Stimulated activated CD8-positive, alpha-beta memory T cell treated with anti-CD3 and anti-CD28 coated beads, Interleukin-4, amount 100 ng/mL, for 1 hour (primary cell): ENCODE measurements at places on chromosomes 2 and 18.

DNA sequence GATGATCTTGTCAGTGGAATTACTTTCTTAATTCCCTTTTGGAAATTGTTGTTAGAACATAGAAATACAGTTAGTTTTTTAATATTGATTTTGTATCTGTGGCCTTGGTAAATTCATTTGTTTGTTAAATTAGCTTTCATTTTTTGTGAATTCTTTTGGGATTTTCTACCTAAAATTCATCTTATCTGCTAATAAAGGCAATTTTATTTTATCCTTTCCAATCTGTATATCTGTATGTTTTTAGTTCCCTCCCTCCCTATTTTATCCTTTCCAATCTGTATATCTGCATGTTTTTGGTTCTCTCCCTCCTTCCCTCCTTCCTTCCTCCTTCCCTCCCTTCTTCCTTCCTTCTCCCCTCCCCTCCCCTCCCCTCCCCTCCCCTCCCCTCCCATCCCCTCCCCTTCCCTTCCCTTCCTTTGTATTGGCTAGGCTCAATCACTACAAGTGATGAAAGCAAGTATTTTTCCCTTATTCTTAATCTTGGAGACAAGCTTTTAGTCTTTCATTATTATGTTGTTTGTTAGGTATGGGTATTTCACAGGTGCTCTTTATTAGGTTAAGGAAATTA lies 244.4 kb downstream of the ALK start:
- no peak for DNase-seq

- DNase-seq = no peak
Observed at GRCh38 chr2:203710952-203711351, 4.5 kb downstream of the CD28 start.

DNA sequence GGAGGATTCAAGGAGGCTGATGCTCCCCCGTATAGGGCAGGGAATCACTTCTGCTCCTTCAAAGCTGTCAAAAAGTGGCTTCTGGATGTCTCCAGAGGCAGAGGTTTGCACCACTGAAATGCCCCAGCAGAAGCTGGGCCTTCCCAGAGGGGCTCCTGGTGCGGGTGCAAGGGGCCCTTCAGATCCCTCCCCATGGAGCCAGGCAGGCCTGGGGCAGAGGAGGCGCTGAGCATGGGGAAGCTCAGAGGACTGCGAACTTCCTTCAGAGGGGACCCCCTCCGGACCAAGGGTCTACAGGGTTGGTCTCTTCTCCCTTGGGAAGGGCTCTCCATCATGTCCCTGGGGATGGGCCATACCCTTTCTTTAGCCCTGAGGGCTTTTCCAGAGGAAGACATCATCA lies 341.2 kb downstream of the DYSF start:
- DNase-seq = no peak

DNA sequence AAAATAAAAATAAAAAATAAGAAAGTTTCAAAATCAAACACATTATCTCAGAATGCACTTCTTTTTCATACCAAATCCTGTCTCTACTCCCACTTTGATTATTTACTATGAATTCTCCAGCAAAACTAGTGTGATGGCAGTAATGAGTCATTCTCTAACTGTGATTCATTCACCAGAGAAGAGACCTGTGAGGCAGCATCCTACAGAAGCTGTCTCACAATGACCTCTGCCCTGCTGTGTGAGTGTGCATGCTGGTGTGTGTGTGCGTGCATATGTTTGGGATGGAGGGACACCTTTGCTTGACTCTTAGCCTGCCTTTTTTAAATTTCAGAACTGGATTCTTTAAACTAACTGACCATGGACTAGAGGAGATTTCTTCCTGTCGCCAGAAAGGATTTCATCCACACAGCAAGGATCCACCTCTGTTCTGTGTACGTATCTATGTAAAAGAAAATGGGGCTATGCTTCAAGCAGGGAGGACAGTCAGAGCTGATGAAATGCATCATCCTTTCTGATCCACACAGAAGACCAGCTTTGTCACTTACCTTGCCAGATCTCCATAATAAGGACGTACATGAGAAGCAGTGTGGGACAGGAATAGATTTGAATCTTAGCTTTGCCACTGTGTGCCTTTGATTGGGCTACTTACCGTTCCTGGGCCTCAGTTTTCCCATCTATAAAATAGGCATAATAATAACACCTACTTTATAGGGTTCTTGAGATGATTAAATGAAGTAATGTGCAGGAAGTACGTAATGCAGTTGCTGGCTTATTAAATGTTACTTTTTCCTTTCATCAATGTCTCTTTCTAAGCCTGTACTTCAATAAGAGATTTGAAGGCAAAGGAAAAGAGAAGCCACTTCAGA lies 31.2 kb downstream of the STAMBP start:
- no peak for DNase-seq

GRCh38 chr2:233829193-233830110 lies 24.9 kb downstream of the HJURP start:
- DNase-seq = no peak

DNA sequence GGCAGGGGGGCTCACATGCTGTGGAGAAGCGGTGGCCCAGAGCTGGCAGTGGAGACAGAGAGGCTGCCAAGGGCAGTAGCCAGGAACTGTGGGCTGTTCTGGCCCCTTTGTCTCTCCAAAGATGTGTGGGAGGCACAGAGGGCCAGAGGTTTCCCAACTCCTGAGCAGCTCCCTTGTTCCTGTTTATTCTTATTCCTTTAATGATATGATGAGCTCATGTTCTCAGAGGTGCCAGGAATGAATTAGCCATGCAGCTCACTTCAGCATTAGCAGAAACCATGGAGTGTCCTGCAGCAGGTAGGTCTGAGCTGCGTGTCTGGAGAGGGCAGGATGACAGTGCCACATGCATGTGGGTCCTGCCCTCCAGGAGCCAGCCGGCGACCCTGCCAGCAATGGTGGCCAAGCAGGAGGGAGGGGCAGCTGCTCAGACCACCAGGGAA lies 77.9 kb upstream of the FZD7 start:
- DNase-seq = no peak

DNA sequence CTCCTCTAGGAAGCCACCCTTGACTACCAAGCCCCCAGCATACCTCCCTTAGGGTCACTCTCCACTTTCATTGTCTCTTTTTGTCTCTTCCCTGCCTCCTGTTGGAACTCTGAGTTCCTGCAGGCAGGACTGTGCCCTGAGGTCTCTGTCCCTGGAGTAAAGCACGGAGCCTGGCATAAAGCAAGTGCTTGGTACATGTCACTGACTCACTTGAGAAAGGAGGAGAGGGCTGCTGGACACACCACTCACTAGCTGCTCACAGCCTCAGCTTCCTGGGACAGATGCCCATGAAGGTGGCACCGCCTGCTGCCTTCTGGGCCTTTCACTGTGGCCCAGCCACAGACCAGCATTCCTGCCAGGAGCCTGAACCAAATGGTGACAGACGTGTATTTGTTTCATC lies 64.4 kb downstream of the RPIA start:
- no peak for DNase-seq

GRCh38 chr18:25425024-25425423 lies 73.1 kb upstream of the ZNF521 start:
- DNase-seq = no peak

DNA sequence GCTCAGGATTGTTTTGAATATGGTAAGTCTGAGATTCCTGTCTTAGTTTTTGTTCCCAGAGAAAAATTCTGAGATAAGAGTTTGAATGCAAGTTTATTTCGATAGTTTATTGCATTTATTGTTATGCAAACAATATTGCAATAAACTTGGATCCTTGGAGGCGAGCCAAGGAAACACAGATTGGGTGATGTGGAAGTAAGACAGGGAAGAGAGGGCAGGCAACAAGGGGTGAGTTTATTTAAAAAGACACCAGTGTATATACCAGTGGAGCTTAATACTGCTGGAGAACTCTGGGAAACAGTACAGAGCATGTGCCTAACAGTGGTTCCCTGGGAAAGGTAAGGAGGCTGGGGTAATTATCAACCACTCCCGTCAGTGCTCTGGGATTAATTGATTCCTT lies 87.5 kb upstream of the NEDD4L start:
- no peak for DNase-seq

DNA sequence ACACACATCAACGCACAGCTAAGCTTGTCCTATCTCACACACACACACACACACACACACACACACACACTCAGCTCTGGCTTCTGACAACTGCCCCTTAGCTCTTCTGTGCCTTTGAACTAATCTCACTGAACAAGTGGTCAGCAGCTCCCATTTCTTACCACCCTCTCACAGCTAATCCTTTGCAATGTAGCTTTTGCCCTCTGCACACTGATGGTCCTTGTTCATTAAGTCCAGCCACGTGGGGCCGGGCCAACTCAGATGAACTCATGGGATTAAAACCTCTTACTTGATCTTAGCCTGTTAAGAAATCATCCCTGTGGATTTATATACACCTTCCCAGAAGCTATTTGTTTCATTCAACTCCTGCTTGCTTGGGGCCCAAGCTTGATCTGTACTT lies 36.6 kb downstream of the DPYSL5 start:
- no peak for DNase-seq

GRCh38 chr2:129936334-129936934 lies 43.0 kb upstream of the RAB6C start:
- DNase-seq = no peak

GRCh38 chr2:64832936-64833335 lies 156.3 kb upstream of the SLC1A4 start:
- DNase-seq = no peak

- no peak for DNase-seq
Observed at GRCh38 chr18:63960891-63961290, 9.0 kb upstream of the SERPINB8 start.

DNA sequence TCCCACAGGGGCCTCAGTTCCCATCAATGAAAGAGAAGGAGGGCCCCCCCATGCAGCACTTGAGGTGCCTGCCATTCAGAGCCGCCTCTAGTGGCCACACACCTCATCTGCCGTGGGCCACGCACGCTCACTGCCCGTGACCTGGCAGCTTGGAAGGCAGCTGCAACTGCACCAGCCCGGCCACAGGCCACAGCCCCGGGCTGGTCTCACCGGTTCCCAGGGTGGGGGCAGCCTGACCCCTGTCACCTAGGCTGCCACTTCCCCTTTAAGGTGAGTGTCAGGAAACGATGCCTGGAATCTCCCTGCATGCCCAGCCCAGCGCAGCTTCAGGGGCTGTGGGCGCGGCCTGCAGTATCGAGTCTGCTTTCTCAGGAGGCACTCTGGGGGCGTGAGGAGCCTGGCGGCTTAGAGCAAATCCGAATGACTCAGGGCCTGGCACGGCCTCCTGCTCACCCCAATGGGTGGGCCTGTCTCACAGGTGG lies 2.6 kb downstream of the MAB21L4 start:
- DNase-seq = peak; percentile 25

DNA sequence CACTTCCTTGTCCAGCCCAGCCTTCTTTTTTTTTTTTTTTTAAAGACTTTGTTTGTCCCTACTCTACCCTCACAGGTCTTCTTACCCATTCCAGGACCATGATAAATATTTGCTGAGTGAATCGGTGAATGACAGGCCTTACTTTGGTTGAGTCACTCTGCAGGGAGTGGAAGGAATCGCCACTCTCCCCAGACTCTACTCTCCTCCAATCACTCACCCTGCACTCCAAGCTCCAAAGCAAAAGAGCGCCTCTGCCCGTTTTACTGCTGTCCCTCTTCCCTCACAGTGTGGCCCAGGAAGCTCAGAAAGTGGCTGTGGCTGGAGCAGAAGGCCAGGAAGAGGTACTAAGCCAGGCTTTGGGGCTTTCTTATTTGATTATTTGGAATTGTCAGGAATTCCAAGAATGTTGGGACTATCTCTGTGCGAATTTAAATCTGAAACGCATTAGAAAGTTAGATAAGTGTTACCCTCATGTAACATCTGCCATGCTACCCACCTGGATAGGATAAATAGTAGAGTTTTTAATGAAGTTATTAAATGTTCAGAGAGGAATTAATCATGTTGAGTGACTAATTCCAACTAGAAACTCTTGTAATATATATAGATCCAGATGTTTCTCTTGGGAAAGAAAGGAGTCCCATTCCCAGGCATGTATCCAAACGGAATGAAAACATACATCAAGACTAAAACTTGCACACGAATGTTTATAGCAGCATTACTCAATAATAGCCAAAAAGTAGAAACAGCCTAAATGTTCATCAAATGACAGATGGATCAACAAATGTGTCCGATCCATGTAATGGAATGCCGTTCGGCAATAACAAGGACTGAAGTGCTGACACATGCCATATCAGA lies 43.0 kb upstream of the CHMP1B start:
- no peak for DNase-seq

DNA sequence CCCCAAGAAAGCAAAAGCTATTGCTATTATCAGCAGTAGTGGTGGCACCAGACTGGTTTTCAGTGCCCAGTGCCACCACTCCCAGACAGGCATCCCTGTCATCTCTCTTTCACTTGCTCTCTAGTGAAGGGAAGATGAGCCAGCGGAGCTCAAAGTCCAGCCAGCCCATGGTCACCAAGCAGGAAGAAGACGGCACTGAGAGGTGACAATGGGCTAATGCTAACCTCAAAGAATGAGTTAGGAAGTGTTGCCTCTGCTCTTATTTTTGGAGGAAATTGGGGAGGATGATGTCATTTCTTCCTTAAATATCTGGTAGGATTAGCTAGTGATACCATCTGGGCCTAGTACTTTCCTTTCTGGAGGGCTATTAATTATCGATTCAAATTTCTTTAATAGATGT lies 1.7 kb downstream of the SP140 start:
- no peak for DNase-seq

DNA sequence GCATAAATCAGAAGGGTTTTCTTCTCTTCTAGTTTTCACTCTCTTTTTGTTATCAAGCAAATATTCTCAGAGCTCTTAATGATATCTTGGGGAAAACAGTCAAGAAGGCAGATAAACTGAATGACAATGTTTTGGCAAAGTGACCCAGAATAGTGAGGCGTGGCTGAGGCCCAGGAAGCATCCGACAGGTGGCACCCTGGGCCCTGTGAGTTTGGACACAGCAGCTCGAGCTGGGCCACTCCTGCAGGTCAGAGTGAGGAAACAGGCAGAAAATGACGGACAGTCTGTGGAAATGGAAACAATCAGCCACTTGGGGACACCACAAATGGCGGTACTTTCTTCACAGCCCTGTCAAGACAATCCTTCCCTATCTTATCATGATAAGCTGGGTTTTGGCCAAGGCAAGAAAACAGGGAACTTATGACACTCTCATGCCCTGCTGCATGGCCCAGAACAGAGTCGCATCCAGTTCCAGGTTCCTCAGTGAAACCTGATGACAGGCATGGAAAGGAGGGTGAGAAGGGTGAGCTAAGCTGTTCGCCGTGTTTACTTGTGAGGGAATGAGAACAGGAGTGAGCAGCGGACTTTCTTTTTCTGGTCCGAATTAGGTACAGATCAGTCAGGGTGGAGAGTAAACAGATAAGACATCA lies 32.1 kb downstream of the MRPL44 start:
- no peak for DNase-seq

GRCh38 chr2:124810132-124810531 lies 785.0 kb downstream of the CNTNAP5 start:
- no peak for DNase-seq

DNA sequence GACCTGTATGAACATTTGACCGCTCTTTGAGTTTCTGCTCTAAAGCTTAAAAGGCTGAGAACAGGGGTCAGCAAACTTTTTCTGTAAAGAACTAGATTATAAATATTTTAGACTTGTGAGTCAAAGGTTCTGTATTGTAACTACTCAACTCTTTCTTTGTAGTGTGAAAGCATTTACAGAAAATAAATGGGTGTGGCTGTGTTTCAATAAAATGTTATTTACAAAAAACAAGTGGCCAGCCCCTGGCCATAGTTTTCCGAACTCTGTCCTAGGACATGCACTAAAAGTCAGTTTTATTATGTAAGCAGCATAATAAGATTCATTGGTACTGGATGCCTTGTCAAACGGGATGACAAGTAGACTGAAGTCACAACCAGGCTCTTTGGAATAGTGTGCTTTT lies 434.9 kb downstream of the ZEB2 start:
- DNase-seq = no peak

- no peak for DNase-seq
Observed at GRCh38 chr2:41940060-41940744, 107.6 kb upstream of the PKDCC start.

GRCh38 chr18:58263055-58263957 lies 219.3 kb downstream of the NEDD4L start:
- DNase-seq = no peak
